GM23248 (cell line): ENCODE measurements at places on chromosomes 11 and 22. TPM values are rescaled to one million over a fixed set of nuclear protein-coding genes. Genes with fewer than 3 reads are reported as not detected.

DNA sequence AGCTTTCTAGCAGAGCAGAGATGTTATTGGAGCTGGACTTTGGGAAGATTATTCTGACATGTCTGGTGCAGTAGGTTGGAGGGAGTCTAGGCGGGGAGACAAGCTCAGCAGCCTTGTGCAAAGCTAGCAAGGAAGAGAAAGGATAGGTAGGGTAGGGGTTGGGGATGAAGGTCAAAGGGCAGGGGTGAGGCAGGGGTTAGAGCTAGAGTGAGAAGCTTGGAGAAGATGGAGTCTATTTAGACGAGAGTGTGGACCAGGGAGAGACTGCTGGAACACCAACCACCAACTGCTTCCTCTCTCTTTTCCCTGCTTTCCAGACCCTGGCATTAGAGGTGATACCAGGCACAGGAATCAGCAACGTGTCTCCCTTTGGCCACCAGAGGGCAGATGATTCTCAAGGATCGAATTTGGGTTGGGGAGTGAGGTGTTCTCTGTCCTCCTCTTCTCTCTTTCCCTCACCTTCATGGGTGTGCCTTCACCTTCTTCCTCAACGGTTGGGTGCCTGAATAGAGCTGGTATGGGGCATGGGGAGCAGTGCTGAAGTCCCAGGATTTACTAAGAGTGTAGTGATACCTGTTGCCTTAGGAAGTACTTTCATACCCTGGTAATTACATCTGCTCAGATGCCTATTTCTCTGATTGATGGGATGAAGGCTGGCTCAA lies 1.8 kb upstream of the MARK2 start:
- H3K36me3 ChIP-seq: no peaks in the 10 kb centered on the region
- H3K4me3 ChIP-seq: no peak overlapping the region
- no peak overlapping the region for H3K27ac ChIP-seq
- H3K27me3 ChIP-seq: no peaks in the 10 kb centered on the region
- DNase-seq: peak; percentile 86
- peaks cover 16% of the 10 kb centered on the region for H3K4me1 ChIP-seq

DNA sequence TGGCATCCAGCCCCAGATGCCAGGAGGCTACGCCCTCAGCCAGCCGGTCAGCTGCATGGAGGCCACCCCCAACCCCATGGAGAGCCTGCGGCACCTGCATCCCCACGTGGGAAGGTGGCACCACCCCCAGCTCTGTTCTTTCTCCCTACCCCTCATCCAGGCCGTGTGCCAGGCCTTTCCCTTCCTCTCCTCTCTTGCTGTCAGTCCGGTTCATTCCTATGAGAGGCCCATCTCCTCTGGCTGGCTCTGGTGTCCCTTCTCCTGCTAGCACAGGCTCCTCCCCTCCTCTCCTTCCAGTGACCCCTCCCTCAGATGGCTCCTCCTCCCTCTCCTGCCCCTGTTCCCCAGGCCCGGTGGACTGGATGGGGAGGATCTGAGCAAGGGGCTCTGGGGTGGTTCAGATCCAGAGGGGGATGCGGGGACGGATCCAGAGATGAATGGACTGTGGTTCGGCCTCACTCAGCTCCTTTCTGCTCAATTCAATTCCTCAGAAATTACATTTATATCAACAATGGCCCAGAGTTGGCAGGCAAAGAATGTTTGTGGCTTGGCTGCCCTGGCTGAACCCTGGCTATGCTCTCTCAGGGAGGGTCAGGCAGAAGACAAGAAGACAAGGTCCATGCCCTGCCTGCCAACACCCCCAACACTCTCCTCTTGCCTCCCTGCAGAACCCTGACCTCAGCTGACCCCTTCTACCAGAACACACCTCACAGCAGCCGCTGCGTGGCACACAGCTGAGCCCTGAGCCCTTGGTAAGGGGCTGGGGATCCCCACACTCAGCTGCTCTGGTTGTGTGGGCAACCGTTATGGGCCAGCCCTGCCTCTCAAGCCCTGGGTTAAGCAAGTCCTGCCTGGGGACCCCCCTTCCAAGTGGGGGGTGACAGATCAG lies 18.5 kb upstream of the LRRC10B start:
- no peak overlapping the region for H3K4me3 ChIP-seq
- no peaks in the 10 kb centered on the region for H3K27me3 ChIP-seq
- peaks cover 12% of the 10 kb centered on the region for H3K4me1 ChIP-seq

GRCh38 chr11:13008625-13009475 lies at the start of gene RASSF10:
TSS of gene RASSF10 (plus strand) at chr11:13009316. CDS start at chr11:13009577, 261 bp downstream.
- H3K27me3 ChIP-seq: peaks cover 89% of the 10 kb centered on the region
- no peaks in the 10 kb centered on the region for H3K36me3 ChIP-seq
- H3K27ac ChIP-seq: no peak within 1 kb of the TSS
- peak; percentile 35 for DNase-seq
- H3K4me3 ChIP-seq: peak within 1 kb of the TSS; percentile 53
- no peaks in the 10 kb centered on the region for H3K4me1 ChIP-seq

- H3K27ac ChIP-seq: no peak overlapping the region
- DNase-seq: no peak
- no peak overlapping the region for H3K4me3 ChIP-seq
- H3K36me3 ChIP-seq: no peaks in the 10 kb centered on the region
- H3K4me1 ChIP-seq: no peaks in the 10 kb centered on the region
Observed at GRCh38 chr22:19520566-19521305, 3.5 kb downstream of the CLDN5 start.

DNA sequence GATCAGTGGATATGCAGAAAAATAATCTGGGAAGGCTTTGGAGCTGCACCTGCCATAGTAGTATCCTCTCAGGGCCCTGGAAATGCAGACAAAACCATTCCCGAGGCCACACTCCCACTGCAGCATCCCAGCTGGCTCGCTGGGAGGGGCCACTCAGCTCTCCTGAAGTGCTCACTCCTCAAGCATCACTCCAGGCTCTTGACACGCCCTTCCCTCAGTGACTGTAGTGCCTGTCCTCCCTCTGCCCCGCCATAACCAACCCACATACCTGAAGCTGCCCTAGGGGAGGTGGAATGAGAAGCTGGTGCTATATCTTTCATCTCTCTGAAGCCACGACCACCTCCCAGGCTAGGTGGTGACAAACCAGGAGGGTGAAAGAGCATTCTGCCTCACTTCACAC lies 4.8 kb downstream of the DSCAML1 start:
- H3K4me1 ChIP-seq: no peaks in the 10 kb centered on the region
- DNase-seq: no peak
- H3K27me3 ChIP-seq: peaks cover 33% of the 10 kb centered on the region
- H3K4me3 ChIP-seq: no peak overlapping the region
- no peaks in the 10 kb centered on the region for H3K36me3 ChIP-seq

DNA sequence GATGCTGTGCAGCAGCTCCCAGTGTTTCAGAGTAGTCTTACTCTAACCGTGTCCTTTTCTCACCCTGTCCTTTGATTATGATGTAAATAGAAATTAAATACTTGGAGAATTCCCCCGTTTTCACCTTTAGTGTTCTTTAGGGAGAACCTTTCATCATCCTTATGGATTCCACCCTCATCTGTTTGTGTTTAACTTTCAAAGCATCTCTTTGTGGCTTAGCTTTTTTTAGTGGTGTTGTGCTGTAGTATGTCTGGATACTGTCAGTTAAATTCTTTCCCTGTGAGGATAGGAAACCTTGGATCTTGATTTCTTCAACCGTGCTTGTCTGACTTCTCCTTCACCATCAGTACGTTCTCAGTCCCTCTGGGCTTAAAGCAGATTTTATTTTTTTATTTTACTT lies 48.5 kb downstream of the PPP6R3 start:
- H3K27me3 ChIP-seq: no peaks in the 10 kb centered on the region
- peaks cover 34% of the 10 kb centered on the region for H3K4me1 ChIP-seq
- peak; percentile 47 for DNase-seq

- no peak overlapping the region for H3K4me3 ChIP-seq
- DNase-seq: no peak
- no peak overlapping the region for H3K27ac ChIP-seq
- H3K4me1 ChIP-seq: no peaks in the 10 kb centered on the region
- no peaks in the 10 kb centered on the region for H3K36me3 ChIP-seq
Observed at GRCh38 chr11:65305501-65306268, 9.0 kb upstream of the CDC42EP2 start.

GRCh38 chr11:45657496-45658260 lies 7.7 kb downstream of the CHST1 start:
- no peaks in the 10 kb centered on the region for H3K36me3 ChIP-seq
- peaks cover 9% of the 10 kb centered on the region; the same call in 1 of the 2 replicates for H3K4me1 ChIP-seq
- no peak overlapping the region for H3K27ac ChIP-seq
- DNase-seq: no peak

DNA sequence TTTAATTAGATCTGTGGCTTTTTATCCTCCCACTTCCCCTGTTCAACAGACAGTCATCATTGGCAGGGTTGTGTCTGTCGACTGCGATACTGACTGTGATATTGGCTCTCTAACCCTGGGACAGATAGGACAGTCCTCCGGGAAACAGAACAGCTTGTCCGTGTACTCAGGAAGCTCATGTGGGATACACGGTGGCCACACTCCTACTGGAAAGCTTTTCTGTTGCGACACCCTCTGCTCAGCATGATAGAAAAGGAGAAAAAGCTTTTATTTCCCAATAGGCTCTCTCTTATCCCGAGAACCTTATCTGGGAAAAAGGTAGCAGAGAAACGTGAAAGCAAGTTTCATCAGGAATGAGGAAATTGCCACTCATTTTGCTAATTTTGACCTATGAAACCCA lies 60.4 kb upstream of the HSPA8 start:
- no peaks in the 10 kb centered on the region for H3K27me3 ChIP-seq
- 0 out of 2 replicates have a peak overlapping the region, but pooled peaks have one; percentile 6 for H3K4me3 ChIP-seq
- H3K4me1 ChIP-seq: peaks cover 43% of the 10 kb centered on the region

- no peaks in the 10 kb centered on the region for H3K36me3 ChIP-seq
- H3K27ac ChIP-seq: no peak overlapping the region
- peaks cover 53% of the 10 kb centered on the region for H3K4me1 ChIP-seq
Observed at GRCh38 chr11:130404727-130405126, 23.7 kb downstream of the ADAMTS8 start.

DNA sequence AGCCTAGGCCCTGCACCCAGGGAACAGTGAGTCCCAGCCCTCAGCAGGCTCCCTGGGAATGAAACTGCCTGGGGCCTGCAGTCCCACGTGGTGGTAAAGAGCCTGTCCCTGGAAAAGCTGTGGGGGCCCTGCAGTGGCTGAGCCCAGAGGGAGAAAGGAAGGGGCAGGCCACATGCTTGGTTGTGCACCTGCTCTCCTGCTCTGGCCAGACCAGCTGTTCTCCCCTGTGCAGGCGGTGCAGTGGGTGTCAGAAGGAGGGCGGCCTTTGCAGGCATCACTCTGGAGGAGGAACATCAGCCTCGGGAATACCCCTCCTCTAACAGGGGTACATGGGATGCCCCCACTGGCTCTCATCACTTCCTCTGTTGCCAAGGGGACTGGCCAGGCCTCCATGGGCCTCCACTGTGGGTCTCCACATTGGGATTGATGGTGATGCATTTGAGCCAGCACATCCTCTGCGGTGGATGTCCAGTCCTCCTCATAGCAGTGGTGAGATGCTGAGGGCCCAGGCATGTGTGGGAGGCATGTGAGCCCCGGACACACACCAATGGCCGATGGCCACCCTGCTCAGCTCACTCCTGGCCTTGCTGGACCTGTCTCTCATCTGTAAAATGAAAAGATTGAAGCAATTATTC lies 690.4 kb downstream of the BRD1 start:
- H3K4me3 ChIP-seq: no peak overlapping the region
- no peaks in the 10 kb centered on the region for H3K27me3 ChIP-seq
- no peak overlapping the region for H3K27ac ChIP-seq
- no peak for DNase-seq
- no peaks in the 10 kb centered on the region for H3K36me3 ChIP-seq

GRCh38 chr11:12684816-12685215 lies 10.6 kb downstream of the TEAD1 start:
- peak overlapping the region; percentile 75 for H3K27ac ChIP-seq
- no peak overlapping the region; the same call in 1 of the 2 replicates for H3K4me3 ChIP-seq
- no peaks in the 10 kb centered on the region for H3K27me3 ChIP-seq
- no peak for DNase-seq

GRCh38 chr11:121059605-121060004 lies 35.7 kb downstream of the TBCEL start:
- no peak overlapping the region for H3K27ac ChIP-seq
- no peak overlapping the region for H3K4me3 ChIP-seq
- H3K36me3 ChIP-seq: peaks cover 58% of the 10 kb centered on the region
- no peak for DNase-seq

TRPC6 gene
- under 0.01 and 0.11 TPM in 2 replicates for total RNA-seq

KRTAP5-11 gene
- not detected in 2 replicates for total RNA-seq

MMP1 gene
- 53.2 and 68.3 TPM in 2 replicates for total RNA-seq
